ENCODE measurements at places on chromosomes 16 and 17.

DNA sequence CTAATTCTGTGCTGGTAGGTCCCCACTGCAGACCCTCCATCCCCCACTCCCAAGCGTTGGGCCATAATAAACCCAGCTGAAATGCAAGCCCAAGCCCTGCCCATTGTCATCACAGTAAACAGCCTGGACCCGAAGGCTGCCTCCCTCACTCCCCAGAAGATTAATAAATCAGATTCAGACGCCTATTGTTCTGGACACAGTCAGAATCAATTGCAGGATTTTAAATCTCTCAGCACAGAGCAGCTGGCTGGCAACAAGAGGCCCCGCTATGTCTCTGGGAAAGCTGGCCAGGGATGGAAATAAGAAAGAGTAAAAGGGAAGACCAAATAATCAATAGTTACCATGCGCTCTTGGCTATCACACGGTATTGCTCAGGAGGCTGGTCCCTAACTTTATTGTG lies 93.9 kb downstream of the C17orf67 start:
- DNase-seq = no peak

GRCh38 chr16:9447195-9447551 lies 355.7 kb downstream of the HAPSTR1 start:
- no peak for DNase-seq

GRCh38 chr17:74767111-74767516 lies 9.0 kb downstream of the NAT9 start:
- no peak for DNase-seq

- no peak for DNase-seq
These were observed 13.5 kb downstream of the SDR42E1 start for GRCh38 chr16:81997738-81998137.

DNA sequence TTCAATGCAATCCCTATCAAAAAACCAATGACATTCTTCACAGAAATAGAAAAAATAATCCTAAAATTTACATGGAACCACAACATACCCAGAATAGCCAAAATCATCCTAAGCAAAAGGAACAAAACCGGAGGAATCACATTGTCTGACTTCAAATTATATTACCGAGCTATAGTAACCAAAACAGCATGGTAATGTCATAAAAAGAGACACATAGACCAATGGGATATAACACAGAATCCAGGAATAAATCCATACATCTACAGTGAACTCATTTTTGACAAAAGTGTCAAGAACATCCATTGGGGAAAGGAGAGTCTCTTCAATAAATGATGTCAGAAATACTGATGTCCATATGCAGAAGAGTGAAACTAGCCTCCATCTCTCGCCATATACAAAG lies 105.8 kb upstream of the CORO6 start:
- DNase-seq = no peak

DNA sequence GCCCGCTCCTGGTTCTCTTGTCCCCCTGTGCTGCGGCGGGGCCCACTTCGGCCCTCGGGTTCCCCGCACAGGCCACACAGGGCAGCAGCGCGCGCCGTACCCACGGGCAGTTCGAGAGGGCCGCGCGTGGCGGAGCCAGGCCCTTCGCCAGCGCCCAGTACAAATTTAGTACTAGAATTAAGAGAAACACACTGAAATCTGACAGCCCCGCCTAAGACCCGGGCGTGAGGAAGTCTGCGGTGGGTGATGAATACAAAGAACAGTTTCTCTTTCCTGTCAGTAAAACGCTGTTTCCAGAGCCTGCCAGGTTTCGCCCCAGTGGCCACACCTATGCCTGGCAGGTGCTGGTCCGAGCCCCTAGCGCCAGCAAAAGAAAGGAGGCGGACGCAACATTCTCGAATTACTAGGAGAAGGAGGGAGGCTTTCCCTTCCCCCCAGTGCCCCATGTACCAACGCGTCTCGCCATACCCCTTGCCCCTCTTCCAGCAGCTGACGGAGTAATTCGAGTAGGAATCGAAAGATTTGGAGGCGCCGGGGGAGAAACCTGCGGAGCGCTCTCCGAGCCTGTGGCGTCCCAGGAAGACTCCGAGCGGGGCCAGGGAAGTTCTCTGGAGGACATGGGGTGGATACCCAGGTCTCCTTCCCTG lies 591 bp upstream of the SLFN5 start:
- DNase-seq = peak; percentile 87

GRCh38 chr16:14105760-14106375 lies 34.7 kb downstream of the MRTFB start:
- no peak for DNase-seq

DNA sequence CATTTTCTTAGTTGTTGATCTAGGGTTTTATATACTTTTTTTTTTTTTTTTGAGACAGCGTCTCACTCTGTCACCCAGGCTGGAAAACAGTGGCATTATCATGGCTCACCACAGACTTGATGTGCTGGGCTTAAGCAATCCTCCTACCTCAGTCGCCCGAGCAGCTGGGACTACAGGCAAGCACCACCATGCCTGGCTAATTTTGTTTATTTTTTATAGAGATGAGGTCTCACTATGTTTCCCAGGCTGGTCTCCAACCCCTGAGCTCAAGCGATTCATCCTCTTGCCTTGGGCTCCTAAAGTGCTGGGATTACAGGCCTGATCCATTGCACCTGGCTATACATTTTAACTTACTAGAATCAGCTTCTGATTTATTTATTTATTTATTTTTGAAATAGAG lies 34.2 kb upstream of the ATP2A3 start:
- no peak for DNase-seq

DNA sequence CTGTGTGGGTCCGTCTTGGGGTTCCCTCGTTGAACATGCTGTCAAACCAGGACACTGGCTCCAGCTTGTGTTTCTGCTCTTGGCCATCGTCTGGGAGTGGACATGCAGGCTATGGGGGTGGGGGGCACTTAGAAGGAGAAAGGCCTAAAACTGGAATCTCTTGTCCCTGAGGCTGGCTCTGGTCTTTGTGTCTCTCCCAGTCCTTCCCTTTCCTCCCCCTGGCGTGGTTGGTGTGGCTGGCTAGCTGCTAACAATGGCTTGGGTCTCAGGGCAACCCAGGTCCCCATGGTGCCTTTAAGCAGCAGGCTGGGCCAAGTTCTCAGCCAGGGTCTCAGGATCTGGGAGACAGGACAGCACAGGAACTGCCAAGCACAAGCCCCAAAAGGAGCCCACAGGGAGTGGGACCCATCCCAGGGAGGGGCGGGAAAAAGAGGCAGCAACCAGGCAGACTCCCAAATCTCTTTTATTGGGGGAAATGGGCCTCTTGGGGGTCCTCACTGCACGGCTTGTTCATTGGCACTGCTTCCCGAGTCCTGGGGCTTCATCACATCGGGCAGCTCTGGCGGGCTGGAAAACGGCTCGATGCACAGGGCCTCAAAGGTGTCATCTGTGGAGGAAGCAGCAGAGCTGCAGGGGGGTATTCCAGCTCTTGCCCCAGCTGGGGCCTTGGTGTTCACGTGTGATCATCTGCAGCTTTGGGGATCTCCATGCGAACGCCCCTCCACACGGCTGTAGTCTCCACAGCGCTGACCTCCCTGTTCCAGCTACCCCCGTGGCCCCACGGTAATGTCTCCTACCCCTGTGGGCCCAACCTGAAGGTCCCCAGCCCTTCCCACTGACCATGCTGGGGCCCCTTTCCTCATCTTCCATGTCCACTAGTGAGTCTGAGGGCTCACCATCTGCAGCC lies 5.3 kb downstream of the ELOB start:
- DNase-seq = no peak

DNA sequence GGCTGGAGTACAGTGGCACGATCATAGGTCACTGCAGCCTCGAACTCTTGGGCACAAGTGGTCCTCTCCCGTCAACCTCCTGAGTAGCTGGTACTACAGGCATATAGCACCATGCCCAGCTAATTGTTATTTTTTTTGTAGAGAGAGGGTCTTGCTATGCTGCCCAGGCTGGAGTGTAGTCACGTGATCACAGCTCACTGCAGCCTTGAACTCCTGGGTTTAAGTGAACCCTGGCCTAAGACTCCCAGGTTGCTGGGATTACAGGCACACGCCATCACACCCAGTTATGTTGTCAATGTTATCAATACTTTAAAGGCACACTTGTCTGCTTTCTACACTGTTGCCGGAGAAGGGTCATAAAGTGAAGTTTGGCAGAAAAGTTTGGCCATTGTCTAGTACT lies 22.0 kb upstream of the LASP1NB start:
- DNase-seq = no peak

DNA sequence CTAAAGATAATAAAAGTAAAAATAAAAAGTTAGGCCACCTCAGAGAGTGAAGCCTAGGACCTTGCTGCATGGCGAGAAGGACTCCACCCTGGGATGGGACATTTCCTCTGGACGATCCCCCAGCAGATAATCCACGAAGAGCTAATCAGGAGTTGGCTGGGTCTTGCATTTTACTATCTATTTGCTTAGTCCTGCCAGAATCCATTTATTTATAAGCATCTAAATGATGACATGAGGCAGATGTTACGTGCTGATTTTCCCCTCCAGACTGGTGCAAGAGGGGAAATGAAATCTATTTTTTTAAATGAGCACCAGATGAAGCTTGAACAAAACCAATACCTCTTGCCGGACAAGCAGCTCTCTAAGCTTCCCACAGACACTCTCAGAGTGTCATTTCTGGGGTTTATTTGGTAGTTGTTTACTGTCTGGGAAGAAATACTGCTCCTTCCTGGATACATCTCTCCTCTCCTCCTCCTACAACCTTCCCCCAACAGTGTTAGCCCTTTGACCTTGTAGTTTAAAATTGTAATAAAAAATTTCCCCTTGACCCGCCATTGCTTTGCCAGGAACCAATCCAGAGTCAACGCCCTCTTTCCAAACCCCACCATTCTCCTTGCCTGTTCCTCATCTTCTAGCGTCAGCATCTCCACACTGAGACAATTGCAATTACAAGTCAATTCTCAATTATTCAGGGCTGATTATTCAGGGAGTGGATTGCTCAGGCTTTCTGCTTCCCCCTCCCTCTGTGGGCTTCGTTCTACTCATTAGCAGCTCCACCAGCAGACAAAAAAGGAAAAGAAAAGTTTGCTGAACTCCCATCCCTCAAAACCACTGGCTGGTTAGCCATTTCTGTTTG lies 63.0 kb downstream of the GSG1L start:
- no peak for DNase-seq
